AG04449 (cell line): ENCODE measurements at places on chromosomes 7 and 10.

DNA sequence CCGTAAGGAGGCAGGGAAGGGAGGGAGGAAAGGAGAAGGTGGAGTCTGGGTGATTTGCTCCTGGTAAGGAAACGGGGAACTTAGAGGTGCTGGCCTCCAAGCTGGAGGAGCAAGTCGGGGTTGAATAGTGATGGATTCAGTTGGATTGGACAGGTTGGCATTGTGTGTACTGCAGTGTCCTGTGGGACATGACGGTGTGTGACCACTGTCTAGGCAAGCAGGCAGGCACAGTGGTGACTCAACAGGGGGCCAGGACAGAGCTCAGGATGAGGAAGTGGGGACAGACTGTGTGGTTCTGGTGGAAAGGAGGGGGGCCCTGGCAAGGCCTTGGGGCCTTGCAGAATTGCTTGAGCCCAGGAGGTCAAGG is 48.8 kb downstream of the COL26A1 start:
- no peak for DNase-seq

DNA sequence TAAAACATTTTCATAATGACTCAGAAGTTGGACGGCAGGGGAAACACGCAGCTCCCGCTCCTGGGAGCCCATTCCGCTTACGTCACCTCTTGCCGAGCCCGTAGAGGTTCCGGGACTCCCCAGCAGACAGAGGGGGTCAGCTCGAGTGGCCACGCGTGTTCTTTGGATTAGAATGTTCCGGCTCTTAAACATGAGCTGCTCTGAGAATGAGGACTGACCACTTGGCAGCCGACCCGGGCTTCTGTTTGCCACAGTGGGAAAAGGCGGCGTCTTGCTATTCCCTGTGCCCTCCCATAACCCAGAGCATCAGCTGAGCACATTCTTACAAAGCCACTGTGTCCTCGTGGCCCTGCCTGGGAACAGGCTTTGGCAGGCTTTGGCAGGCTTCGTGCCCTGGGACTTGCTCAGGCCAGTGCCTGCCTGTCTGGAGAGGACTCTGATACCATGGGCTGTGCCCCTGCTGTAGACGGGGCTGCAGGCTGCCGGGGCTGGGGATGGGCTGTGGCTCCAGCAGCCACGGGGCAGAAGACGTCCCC is 40.1 kb downstream of the PFKP start:
- DNase-seq: no peak

- no peak for DNase-seq
Observed at GRCh38 chr7:151117565-151117964, 31.3 kb downstream of the AGAP3 start.

- no peak for DNase-seq
Observed at GRCh38 chr7:157797361-157797760, 460.6 kb downstream of the DNAJB6 start.

- no peak for DNase-seq
Observed at GRCh38 chr7:55189146-55189766, 170.4 kb downstream of the EGFR start.

DNA sequence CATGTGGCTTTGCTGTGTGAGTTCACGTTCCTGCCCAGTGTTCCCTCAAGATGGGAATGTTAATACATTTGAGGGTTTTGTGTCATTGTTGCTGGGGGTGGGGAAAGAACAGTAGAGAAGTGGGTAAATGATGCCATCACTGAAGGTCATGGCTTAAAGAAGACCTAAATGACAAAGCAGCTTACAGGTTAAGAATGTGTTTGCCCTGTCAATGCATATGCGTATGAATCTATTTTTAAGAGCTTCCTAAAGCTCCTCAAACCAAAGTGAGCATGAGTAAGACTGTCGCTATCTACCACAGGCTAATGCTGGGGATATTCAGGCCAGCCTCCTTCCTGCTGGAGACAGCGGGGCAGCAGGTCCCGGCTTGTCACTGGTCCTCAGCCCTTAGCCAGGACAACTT is 162.9 kb downstream of the CREB5 start:
- DNase-seq: no peak
